CD14-positive monocyte (primary cell): ENCODE measurements at places on chromosomes 16 and 17.

GRCh38 chr16:2043667-2044451 lies 3.8 kb downstream of the NTHL1 start:
- no peak for DNase-seq

DNA sequence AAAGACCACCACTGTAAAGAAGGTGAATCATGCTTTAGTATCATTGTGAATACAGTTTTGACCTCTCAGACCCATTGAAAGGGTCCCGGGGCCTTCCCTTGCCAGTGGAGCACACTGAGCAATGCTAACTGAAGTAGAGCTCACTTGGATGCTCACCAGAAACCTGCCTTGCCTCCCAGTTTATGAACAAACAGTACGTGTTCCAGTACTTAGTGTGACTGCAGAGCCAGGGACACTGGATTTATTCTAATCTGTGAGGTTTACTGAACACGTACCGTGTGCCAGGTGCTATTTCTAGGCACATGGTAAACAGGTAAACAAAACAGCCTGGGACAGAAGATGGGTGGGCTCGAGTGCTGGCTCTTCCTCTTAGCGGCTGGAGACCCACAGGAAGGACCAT lies 79.6 kb downstream of the FOXL1 start:
- no peak for DNase-seq

- DNase-seq, result no peak
Observed at GRCh38 chr16:75267631-75268264, 16.3 kb upstream of the BCAR1 start.

- no peak for DNase-seq
Observed at GRCh38 chr17:46925185-46925868, 2.4 kb downstream of the GOSR2 start.

- no peak for DNase-seq
Observed at GRCh38 chr16:4089811-4090301, 26.4 kb downstream of the ADCY9 start.

DNA sequence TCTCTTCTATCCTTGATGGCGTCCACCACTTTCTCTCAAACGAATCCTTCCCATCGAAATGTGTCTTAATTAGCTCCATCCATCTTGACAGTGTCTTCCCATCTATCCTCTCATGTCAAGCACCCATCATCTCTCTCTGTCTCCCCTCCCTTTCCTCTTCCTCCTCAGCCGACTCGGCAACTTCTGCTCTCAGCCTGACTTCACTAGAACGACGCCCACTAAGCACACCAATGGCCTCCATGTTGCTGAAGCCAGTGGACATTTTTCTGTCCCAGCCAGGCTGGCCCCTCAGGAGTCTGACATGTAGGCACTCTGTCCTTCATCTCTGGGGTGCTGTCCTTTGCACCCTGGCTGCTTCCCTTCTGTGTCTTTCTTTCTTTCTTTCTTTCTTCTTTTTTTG lies 2.5 kb upstream of the SPATA20 start:
- peak; percentile 18 for DNase-seq

DNA sequence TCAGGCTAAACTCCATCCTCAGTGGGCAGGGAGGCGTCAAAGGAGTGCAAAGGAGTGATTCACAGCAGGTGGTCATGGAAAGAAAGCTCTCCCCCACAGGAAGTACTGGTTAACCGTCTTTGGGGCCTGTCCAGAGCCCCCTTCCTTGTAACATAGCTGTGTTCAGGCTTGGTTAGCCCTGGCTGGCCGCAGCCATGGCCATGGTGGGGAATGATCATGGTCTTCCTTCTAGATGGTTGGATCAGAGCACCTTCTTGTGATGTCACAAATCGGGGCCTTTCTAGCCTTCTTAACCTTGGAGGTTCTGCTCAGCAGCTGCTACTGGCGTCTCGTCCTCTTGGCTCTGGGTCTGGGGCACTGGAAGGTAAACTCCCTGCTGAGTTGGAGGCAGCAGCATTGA lies 15.8 kb downstream of the NKD1 start:
- DNase-seq, result no peak

GRCh38 chr17:39603304-39604016 lies 4.3 kb downstream of the NEUROD2 start:
- no peak for DNase-seq

- no peak for DNase-seq
Observed at GRCh38 chr16:86011532-86011931, 112.6 kb downstream of the IRF8 start.

- no peak for DNase-seq
Observed at GRCh38 chr17:42118545-42118944, 2.6 kb downstream of the KAT2A start.

DNA sequence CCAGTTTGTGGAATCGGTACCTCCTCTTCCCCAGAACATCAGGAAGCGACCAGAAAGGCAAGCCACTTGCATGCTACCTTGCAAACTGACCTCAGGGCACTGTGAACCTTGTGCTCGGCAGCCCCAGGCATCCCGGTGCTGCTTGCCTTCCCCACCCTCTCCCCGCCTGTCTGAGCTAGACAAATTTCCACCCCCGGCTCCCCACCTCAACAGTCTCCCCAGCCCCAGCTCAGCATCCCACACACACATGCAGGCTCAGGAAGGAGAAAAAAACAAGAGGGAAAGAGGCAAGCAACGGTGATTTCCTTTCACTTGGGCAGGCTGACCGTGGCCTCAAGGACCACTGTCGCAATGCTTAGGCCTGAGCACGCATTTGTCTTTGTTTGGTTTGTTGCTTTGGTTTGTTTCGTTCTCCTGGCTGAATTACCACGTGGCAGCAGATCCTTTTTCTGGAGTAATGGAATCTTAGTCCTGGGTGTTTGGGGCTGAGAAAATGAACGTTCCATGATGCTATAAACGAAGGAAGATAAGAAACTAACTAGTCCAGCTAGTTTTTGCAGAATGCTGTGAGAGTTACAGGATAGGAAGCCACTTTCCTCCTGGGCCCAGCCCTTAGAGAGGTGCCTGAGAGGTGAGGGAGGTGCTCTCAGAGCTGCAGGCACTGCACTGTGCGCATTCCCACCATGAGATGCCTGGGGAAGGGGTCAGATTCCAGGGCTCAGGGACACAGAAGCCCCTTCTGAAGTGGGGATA lies 27.9 kb downstream of the SDK2 start:
- no peak for DNase-seq

- DNase-seq, result no peak
Observed at GRCh38 chr16:30094541-30095165, 1.4 kb downstream of the YPEL3 start.

GRCh38 chr17:19650826-19651225 lies 2.3 kb downstream of the ALDH3A2 start:
- no peak for DNase-seq

- no peak for DNase-seq
Observed at GRCh38 chr17:50847566-50847965, 12.2 kb downstream of the WFIKKN2 start.

DNA sequence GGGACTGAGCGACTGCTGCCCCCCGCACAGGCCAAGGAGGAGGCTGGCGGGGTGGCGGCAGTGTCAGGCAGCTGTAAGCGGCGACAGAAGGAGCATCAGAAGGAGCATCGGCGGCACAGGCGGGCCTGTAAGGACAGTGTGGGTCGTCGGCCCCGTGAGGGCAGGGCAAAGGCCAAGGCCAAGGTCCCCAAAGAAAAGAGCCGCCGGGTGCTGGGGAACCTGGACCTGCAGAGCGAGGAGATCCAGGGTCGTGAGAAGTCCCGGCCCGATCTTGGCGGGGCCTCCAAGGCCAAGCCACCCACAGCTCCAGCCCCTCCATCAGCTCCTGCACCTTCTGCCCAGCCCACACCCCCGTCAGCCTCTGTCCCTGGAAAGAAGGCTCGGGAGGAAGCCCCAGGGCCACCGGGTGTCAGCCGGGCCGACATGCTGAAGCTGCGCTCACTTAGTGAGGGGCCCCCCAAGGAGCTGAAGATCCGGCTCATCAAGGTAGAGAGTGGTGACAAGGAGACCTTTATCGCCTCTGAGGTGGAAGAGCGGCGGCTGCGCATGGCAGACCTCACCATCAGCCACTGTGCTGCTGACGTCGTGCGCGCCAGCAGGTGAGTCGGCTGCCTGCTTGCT lies 5.6 kb upstream of the TMEM88 start:
- DNase-seq, result no peak

DNA sequence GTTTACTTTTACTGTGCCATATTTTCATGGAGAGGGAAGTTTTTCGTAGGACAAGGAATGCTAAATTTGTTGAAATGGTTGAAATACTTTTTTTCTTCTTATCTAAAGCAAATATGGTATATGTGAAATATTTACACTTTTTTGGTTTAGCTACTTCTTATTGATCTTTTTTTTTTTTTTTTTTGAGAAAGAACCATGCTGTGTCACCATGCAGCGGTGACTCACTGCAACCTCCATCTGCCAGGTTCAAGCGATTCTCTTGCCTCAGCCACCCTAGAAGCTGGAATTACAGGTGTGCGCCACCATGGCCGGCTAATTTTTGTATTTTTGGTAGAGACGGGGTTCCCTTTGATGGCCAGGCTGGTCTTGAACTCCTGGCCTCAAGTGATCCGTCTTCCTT lies 100.5 kb downstream of the FTO start:
- DNase-seq, result no peak

DNA sequence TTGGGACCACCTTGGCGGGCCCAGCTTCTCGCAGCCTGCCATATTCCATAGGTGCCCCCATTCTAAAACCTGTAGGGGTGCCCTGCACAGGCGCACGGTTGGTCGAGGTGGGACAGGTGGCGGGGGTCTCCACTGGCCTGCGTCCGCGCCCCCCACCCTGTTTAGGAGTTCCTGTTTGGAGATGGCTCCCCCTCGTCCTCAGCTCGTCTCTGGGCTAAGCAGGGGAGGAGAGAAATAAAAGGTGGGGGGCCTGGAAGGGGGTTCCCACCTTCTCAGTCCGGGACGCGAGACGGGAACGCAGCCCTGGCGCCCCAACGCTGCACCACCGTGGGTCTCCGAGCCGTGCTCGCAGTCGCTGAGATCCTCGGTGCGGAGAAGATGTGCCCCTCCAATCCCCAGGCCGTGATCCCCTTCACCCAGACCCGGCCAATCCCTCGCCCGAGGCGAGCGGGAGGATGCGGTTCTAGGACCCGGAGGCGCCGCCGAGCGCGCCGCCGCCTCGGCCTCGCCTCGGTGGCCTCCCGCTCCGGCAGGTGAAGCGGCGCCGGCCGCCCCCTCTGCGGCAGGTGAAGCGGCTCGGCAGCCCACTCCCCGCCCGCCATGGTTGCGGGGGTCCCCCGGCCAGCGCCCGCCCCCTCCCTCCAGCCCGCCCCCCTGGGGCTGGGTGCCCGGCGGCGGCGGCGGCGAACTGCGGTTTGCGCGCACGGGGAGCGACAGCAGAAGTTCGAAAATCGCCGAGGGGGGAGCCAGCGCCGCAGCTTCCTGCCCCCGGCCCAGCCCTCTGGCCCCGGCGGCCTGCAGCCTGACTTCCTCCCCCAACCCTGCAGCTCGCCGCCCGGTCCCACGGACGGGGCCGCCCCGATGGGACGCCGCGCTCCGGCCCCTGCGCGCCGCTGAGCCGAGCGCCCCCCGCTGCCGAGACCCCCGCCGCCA lies at the start of gene FMNL1:
Gene FMNL1 (plus strand): TSS at position 805 of the 933 bp plus-strand sequence. CDS start 240 bp downstream, outside the sequence.
- DNase-seq, result peak; percentile 80

DNA sequence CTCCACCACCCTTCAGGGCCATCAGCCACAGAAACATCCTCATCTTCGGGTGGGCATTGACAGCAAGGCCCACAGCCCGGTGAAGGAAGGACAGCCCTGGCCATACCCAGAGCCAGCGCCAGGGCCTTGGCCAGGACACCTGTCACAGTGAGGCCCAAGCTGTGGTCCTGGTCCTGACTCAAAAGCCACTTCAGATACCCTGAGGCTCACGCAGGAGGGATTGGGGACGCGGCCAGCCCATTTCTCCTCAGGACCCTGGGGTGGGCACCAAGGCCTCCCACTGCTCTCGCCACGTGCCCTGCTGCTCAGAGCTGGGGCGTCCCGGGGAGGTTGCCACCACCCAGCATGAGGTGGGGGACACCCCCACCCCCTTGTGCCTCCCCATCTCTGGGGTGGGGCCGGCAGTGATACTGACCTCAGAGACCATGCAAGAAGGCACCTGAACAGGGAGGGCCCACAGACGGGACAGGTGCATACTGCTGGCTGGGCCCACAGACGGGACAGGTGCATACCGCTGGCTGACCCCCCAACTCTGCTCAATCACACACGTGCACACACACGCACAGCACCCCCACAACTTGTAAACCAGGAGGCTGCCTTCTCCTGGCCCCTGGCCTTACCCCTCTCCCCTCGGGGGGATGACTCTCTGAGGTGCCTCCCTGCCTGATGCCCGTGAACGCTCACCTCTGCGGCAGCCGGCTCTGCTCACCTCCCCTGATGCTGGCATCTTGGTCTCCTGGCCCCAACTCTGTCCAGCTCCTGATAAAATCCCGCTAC lies 14.2 kb downstream of the SLC7A5 start:
- DNase-seq, result no peak

GRCh38 chr16:55567382-55567781 lies 898 bp downstream of the CAPNS2 start:
- peak; percentile 15 for DNase-seq

- no peak for DNase-seq
Observed at GRCh38 chr16:84885342-84885910, 65.6 kb downstream of the CRISPLD2 start.

DNA sequence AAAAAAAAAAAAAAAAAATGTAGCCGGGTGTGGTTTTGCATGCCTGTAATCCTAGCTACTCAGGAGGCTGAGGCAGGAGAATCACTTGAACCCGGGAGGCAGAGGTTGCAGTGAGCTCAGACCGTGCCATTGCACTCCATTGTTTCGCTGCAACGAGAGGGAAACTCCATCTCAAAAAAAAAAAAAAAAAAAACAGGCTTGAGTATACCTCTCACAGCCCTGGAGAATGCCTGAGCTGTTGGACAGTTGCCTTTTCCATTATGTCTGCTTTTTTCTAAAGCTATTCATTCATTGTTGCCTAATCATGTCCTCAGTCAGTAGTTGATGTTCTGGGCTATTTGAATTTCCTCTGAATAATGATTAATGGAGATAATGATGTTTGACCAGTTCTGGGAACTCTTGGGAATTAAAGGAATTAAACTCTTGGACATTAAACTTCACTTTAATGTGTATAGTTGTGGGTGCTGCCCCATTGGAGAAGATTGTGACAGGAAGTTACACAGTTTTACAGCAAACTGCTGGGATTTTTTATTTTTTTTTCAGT lies 11.8 kb downstream of the HMOX2 start:
- DNase-seq, result no peak

DNA sequence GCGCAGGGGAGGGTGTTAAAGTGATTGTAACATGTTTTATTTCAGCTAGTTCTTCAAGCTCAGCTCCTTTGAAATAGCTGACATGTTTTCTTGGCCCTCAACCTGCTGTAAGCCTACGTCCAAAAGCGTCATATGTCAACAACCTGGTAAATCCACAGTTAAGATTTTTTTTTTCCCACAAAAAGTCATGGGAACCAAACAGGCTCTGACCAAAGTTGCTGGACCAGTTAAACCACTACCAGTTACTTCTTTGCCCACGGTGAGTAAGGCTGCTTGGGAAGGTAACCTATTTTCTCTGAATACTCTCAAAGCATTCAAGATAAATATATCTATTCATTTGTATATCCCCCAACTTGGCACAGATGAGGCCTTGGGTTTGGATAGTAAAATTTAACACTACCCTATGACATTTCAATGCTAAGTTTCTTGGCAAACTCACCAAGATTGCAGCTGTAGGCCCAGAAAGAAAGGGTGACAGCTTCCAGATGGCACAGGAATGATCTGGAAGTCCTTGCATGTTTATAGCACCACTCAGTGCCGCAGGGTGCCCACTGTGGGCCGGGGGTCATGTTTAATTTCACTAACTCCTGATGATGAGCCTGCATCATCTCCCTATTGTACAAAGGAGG lies 166.2 kb downstream of the XYLT1 start:
- DNase-seq, result no peak
